ENCODE measurements at places on chromosomes 12 and 14. TPM values are rescaled to one million over a fixed set of nuclear protein-coding genes. Genes with fewer than 3 reads are reported as not detected.

- DNase-seq, result peak; percentile 53
Measured at GRCh38 chr14:52069307-52070050, 620 bp upstream of the NID2 start.

DNA sequence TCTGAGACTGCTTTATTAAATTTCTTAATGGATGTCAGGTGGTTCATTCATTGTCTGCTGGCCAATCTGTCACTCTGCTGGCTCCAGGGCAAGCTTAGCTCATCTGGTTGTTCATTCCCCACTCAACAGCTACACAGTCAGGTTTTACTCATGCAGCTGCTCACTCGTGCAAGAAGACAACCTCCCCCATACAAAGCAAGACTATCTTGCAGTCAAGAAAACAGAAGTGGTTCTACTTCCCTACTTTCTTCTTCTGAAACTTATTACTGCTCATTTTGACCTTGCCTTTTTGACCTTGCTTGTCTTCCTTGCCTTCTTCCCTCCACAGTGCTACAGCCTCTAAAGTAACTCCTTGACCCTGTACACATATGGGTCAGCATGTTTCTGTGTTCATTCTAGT is 277.9 kb downstream of the SSPN start:
- no peak for DNase-seq

DNA sequence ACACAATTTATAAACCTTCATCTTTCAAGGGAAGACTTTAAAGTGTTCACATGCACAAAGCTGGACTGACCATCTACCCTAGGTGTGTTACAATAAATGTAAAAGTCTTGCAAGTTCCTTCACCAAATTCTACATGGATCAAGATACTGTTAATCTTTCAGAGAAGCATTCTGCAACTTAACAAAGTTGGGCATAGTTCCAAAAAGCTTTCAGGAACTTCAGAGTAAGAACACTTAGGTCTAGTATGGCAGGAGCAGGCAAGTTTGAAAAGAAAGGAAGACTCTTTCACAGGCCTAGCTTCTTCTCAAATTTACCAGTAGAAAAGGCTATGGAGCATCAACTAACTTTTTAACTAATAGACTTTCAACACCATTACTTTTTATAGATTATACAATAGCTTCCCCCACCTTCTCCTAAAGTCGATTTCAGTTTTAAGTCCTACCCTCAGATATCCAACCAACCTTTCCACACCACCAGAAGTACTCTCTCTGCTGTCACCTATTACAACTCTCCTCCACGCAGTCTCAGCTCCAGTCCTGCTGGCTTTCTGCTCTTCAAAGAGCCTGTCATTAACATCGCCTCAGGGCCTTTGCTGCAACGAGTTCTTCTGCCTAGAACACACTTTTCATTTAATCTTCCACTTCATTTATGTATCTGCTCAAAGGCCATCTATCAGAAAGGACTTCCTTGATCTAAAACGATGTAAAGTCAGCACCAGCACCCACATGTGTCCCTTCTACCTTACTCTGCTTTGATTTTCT is 333.9 kb downstream of the CEP128 start:
- no peak for DNase-seq

GRCh38 chr14:99479160-99479905 is 1.3 kb downstream of the SETD3 start:
- no peak for DNase-seq

Gene HEBP1
- total RNA-seq, result 9.0 TPM

Gene PLEKHD1
- total RNA-seq, result 0.30 TPM

Measured in SJCRH30 (cell line).